ENCODE measurements at places on chromosomes 3 and 15.

GRCh38 chr15:53811530-53811929, 52.1 kb upstream of the WDR72 start:
- DNase-seq, result no peak

DNA sequence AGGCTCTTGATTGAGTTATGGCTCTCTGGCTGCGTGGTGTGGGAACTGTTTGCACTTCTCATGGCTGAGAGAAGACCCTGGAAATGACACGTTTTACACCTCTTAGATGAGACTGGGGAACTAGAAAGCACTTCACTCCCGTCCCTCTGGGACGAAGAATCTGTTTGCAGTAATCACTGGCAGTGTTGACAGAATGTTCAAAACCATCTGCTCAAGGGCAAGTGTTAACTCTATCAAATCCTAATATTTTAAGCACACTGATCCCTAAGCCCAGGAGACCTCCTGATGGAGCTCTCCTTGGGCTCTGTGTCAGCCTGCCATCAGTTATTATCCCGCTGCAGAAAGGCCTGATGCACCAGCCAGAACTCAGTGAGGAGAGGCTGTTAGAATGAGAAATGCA, 323.8 kb upstream of the DNAJC19 start:
- no peak for DNase-seq

DNA sequence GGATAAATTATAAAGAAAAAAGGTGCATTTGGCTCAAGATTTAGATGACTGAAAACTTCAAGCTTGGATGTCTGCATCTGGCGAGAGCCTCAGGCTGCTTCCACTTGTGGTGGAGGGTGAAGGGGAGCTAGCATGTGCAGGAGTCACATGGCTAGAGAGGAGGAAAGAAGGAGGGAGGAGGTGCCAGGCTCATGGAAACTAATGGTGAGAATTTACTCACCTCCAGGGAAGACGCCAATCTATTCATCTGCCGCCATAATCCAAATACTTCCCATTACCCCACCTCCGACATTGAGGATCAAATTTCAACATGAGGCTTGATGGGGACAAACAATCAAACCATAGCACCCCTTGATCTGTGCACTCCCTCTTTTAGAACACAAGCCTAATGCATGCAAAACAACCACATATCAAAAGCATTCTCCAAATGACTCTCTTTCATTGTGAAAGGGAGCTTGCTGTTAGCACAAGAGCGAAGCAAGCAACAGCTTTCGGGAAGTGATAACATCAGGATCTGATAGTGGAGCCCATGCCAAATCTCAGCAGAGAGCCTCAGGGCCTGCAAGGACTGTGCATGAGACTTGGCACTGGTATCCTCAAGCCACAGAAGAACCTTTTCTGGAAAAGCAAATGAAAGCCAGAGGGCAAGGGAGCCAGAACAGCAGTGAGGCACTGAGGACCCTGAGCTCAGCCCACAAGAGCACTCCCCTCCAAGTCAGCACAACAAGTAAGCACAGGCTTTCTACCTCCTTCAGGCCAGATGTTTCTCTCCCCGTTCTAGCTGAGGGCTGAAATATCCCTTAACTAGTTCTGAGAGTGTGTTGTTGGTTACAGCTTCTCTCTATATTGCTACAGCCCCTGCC, 50.2 kb upstream of the THBS1 start:
- DNase-seq, result no peak

GRCh38 chr15:65837301-65838294, 31.7 kb upstream of the RAB11A start:
- DNase-seq, result no peak

GRCh38 chr3:194714564-194714963, 28.9 kb downstream of the FAM43A start:
- no peak for DNase-seq

- no peak for DNase-seq
Observed at GRCh38 chr3:89699229-89699628, 591.8 kb downstream of the EPHA3 start.

- DNase-seq, result no peak
Observed at GRCh38 chr3:129575233-129575996, 31.1 kb downstream of the PLXND1 start.

GRCh38 chr3:133124511-133124910, 86.3 kb downstream of the TMEM108 start:
- no peak for DNase-seq

DNA sequence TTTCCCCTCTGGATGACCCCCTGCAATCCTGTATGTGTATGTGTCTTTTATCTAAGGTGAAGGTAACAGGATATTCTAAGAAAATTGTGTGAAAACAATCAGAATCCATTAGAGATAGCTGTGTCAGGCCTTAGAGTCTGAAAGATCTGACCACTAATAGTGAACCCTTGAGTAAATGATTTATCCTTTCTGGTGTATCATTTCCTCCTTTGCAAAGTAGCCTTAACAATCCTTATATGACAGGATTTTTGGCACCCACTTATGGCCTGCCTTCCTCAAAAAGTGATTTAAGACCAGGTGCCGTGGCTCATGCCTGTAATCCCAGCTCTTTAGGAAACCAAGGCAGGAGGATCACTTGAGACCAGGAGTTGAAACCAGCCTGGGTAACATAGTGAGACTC, 110.2 kb downstream of the RBPMS2 start:
- no peak for DNase-seq

DNA sequence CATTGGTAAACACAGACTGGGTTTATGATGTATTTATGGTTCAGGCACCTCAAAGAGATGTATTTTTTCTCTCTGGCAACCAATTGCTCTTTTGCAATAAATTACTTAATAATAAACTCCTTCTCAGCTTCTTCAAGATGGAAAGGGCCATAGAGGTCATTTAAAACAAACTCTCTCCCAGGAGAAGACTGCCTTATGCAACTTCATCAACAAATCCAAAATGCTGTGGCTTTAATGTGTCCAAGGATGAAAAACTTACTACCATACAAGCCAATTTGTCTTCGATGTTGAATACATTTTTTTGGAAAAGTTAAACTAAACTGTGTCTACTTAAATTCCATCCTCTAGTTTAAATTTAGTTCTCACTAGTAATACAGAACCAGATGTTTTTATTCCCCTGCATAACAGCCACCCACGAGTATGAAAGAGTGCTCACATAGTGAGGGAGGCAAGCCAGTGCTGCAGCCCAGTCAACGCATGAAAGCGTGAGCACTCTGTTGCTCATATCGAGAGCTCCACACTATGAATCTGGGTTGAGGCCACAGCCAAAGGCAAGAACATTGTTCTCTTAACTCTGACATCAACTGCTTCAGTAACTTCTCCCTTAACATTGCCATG, 761.3 kb upstream of the GRM7 start:
- no peak for DNase-seq

- no peak for DNase-seq
Observed at GRCh38 chr3:18282507-18282906, 142.6 kb downstream of the SATB1 start.

- no peak for DNase-seq
Observed at GRCh38 chr3:128488991-128489673, 3.9 kb downstream of the GATA2 start.

DNA sequence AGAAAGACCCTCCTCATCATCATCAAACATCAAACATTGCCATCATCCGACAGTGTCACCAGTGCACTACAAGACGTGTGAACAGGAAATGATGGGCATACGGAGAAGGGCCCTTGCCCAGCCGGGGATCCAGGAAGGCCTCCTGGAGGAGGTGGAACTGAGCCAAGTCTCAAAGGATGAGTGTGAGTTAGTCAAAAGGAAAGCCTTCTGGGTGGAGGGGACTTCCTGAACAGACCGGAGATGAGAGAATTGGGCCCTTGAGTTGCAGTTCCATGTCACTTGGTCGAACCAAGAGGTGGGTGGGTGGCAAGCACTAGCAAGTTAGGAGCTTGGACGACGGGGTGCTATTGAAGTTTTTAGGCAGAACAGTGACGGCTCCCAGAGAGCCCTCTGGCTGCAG, 8.5 kb downstream of the SEMA4B start:
- DNase-seq, result no peak

DNA sequence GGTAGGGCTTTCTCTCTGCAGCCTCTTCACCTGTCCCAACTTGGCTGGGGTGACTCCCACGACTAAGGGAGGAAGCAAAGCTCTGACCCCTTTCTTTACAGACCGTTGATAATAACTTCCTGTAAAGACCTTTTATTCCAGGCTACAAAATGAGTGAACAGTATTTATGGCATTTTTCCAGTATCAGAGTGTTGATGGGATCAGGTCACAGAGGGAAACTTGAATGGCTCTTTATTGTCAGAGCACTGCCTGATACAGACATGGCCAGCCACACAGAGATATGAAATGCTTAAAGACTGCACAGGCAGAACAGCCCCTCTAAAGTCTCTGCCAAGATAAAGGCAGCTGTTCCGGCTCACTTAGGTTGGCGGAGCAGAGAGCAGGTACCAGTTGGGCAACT, 1033.9 kb upstream of the NR2F2 start:
- no peak for DNase-seq

- DNase-seq, result no peak
Observed at GRCh38 chr3:45181496-45181895, 35.3 kb upstream of the CDCP1 start.

- no peak for DNase-seq
Observed at GRCh38 chr3:108150200-108150599, 59.4 kb upstream of the CD47 start.

DNA sequence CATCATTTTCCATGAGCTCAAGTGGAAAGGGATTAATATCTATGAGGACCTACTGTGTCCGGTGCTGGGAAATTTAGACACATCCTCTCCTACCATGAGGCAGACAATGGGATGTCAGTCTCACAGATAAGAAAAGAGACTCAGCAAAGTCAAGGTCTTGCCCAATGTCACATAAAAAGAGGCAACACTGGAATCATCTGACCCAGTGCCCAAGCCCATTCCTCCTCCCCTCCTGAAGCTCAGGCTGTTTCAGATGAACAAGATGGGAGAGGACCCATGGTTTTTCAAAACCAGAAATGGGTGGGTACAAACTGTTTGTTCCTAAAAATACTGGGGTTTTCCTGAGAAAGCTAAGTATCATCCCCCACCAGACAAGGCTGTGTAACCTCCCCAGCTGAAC, 22.2 kb downstream of the POC1A start:
- no peak for DNase-seq

GRCh38 chr15:27127815-27128570, 157.0 kb downstream of the GABRG3 start:
- DNase-seq, result no peak

GRCh38 chr3:27623085-27623753, 98.9 kb downstream of the EOMES start:
- DNase-seq, result peak; percentile 48

DNA sequence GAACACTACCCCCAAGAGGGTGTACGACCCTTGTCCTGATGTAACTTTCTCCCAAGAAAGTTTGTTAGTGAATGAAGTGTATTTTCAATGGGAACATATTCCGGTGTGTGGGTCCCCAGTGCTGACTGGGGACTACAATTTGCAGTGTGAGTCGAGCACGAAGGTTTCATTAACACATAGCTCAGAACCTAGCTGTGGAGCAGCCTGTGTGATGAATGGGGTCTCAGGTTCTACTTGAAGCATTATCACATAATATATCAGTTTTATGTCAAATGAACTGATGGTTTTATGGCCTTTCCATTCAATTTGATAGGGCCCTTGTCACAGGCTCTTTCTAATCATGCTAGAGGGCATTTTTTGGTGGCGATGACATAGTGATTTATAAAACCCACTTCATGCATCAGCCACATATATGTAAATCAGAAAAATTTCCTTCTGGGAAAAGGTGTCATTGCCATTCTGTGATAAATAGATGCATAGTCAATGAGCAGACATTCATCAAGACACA, 44.1 kb downstream of the RETNLB start:
- DNase-seq, result no peak

GRCh38 chr3:186544281-186544680, at the start of gene CRYGS:
TSS of gene CRYGS (minus strand) at chr3:186544380. CDS start at chr3:186544326, 54 bp downstream.
- peak; percentile 67 for DNase-seq

DNA sequence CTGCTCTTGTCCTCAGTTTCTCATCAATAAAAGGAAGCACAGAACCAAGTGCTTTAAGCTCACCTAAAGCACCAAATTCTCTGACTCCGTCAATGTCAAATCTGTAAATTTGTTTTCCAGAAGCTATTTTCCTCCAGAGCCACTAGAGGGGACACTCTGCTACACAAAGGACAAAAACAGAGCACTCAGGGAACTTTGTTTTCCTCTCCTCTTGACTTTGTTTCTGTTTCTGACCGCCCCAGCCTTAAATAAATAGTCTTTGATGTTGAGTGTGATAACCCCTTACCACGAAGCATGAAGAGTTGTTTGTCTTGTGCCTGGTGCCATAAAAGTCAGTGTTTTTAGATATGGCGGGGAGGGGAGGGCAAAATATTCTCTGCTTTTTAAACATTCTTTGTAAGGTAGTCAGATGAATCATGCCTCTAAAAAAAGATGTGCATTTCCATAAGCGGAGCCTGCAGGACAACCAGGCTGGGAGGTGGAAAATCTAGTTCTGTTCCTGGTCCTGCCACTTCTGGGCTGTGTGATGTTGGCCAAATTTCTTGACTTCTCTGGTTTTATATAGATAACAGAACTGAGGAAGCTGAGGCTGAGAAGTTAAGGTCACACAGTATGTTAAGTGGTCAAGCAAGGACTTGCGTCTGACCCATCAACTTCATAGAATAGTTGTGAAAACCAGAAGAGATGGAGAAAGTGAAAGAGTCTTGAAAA, 7.3 kb upstream of the ZBTB38 start:
- DNase-seq, result peak; percentile 77

DNA sequence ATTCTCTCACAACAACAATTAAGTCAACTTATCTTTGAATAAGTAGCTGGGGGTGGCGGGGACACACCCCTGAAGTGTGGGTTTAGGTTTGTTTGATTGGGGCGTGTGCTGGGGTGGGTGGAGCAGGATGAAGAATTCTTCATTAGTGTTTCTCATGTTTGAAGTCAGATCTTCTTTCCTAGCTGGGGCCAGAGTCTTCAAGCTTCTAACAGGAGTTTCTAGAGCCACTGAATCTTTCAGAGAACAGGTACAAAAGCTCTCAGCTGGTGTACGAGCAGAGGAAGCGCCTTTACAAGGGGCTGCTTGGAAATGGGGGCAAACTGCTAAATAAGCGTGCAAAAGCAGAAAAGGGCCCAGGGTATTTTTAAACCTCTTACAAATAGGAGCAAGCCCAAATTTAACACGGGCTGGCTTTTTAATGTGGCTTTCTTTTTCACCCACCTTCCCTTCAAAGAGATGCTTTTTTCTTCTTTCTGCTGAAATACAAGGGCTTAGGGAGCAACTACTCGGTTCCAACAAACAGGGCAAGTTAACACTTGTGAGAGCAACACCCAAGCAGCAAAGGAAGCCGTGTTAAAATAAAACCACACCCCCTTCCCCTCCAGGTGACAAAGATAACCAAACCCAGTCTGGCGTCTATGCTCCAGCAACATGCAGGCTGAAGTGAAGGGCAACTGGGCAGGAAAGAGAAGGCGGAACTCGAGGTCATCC, 86.9 kb upstream of the RASGRP1 start:
- DNase-seq, result no peak

GRCh38 chr3:158809642-158810041, 7.8 kb downstream of the MFSD1 start:
- DNase-seq, result no peak

GRCh38 chr3:18724456-18724855, 299.3 kb upstream of the SATB1 start:
- DNase-seq, result no peak

DNA sequence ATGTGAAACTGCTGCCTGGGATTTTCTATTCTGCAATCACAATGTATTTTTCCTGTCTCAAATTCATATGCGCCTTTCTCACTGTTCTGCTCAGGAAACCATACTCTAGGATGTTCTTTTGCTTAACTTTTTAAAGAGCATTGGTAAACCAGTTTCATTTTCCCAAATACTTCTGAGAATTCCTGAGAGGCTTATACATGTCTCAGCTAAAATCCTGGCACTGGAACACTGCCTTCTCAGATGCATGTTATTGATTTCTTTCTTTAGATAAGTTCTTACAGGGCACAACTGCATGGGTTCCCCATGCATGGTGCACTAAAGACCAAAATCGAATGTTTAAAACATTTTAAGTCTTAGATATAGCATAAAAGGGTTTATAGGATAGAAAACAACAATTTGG, 178.3 kb upstream of the PLSCR5 start:
- DNase-seq, result peak; percentile 16

Measured in stromal cell of bone marrow (primary cell).